ENCODE measurements at places on chromosomes 2 and 18. TPM values are rescaled to one million over a fixed set of nuclear protein-coding genes. Genes with fewer than 3 reads are reported as not detected.

The KATNAL2 gene
- 4.5 TPM for total RNA-seq

The SMYD1 gene
- total RNA-seq: not detected

DNA sequence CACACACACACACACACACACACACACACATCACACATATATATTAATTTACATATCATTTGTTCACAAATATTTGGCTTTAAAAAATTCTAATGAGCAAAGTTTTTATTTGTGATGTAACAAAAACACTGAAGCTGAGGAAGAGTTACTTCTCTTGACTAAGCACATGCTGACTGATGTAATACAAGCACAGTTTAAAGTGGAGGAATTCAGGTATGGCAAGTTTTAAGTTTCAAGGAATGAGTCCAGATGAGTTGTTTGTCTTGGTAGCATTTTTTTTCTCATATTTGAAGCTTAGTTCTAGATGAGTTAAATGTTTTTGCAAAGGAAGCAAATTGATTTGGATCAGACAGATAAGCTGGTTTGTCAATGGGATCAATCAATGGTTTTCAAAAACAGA, 20.2 kb upstream of the CALCRL start:
- no peak for DNase-seq

- DNase-seq: no peak
Measured at GRCh38 chr18:75757951-75758350, 330.4 kb upstream of the SMIM21 start.
